Thoracic aorta (tissue), 2 donors: ENCODE measurements at places on chromosomes 6 and 20. TPM values are rescaled to one million over a fixed set of nuclear protein-coding genes. Genes with fewer than 3 reads are reported as not detected.

The PRRT1 gene
- 6.8 TPM for total RNA-seq

The MDC1 gene
- total RNA-seq, result 16.6 TPM

The FAM83C gene
- total RNA-seq, result not detected

The ULBP3 gene
- total RNA-seq, result 0.78 TPM

- H3K27ac ChIP-seq, result no peak overlapping the region
- no peaks in the 10 kb centered on the region for H3K27me3 ChIP-seq
- H3K4me3 ChIP-seq, result no peak overlapping the region
- H3K36me3 ChIP-seq, result no peaks in the 10 kb centered on the region
- DNase-seq, result no peak
- H3K4me1 ChIP-seq, result no peaks in the 10 kb centered on the region
These were observed 6.1 kb downstream of the TRIM10 start for GRCh38 chr6:30154709-30155519.

DNA sequence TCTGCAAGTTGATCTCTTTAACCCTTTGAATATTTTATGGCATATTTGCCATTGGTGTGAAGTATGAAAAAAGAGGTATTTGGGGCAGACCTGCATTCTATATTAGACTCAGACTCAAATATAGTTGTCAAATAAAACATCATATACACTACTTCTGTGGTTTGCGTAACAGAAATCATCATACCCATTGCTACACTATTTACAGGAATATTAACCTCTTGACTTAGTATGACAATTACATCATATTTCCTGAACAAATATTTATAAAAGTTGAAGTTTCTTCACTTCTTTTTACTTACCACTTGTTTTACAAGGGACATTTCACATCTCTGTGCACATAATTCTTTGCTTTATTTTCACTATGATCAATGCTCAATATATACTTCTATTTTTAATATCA is 206.0 kb downstream of the HAO1 start:
- H3K4me1 ChIP-seq, result no peaks in the 10 kb centered on the region
- no peaks in the 10 kb centered on the region for H3K36me3 ChIP-seq
- no peak overlapping the region for H3K27ac ChIP-seq
- no peak for DNase-seq
- no peak overlapping the region for H3K4me3 ChIP-seq

GRCh38 chr20:56032251-56032650 is 26.9 kb upstream of the CBLN4 start:
- no peaks in the 10 kb centered on the region for H3K36me3 ChIP-seq
- no peak overlapping the region for H3K27ac ChIP-seq
- H3K4me1 ChIP-seq, result no peaks in the 10 kb centered on the region
- no peaks in the 10 kb centered on the region for H3K27me3 ChIP-seq

The ARFGEF3 gene
- total RNA-seq, result 1.1 TPM

DNA sequence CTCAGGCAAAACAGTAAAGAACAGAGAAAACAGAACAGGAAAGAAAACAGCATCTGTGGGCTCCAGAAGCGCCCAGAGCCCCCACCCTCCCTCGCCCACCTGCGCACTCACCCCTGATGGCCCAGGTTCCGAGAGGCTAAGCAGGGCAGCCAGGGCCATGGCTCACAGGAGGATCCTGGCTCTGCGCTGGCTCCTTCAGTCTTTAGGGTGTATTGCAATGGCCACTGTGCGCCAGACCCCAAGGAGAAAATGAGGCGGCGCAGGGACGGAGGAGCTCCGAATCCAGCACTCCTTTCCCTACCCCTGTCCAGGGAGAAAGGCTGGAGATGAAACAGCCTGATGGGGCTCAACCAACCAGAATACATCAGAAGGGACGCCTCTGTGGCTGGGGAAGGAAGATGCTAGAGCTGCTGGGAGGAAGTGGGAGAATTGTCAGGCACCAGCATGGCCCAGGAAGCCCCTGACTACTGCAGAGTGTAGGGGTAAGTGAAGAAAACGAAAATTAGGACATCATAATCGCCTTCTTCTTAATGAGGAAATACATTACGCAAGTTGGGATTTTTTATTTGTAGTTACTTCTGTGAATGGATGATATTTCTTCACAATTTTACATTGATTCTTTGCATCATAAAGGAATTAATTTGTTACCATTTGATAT is 49.0 kb downstream of the COL11A2 start:
- DNase-seq, result no peak
- no peaks in the 10 kb centered on the region for H3K36me3 ChIP-seq
- H3K27ac ChIP-seq, result no peak overlapping the region
- no peaks in the 10 kb centered on the region for H3K4me1 ChIP-seq
- H3K4me3 ChIP-seq, result no peak overlapping the region

GRCh38 chr6:71406865-71407860 is 118.6 kb downstream of the OGFRL1 start:
- DNase-seq, result no peak
- no peak overlapping the region for H3K4me3 ChIP-seq
- peaks cover 63% of the 10 kb centered on the region for H3K4me1 ChIP-seq
- no peak overlapping the region for H3K27ac ChIP-seq
- H3K36me3 ChIP-seq, result no peaks in the 10 kb centered on the region

GRCh38 chr6:122995921-122996793 is at the start of gene CLVS2:
CLVS2 (plus strand) TSS chr6:122996235; CDS start chr6:122997778, 1,543 bp downstream.
- DNase-seq, result no peak
- peaks cover 4% of the 10 kb centered on the region for H3K4me1 ChIP-seq
- peak within 1 kb of the TSS; percentile 64 for H3K4me3 ChIP-seq
- peaks cover 7% of the 10 kb centered on the region for H3K27me3 ChIP-seq
- H3K27ac ChIP-seq, result no peak within 1 kb of the TSS

The NKAPL gene
- total RNA-seq, result 1.1 TPM

The TREM2 gene
- 9.8 TPM for total RNA-seq

GRCh38 chr6:87407561-87407900 is 241 bp upstream of the CFAP206 start:
- H3K27ac ChIP-seq, result peak overlapping the region; percentile 51
- no peak for DNase-seq
- no peaks in the 10 kb centered on the region for H3K27me3 ChIP-seq
- H3K36me3 ChIP-seq, result no peaks in the 10 kb centered on the region

The FAM83B gene
- total RNA-seq, result not detected

DNA sequence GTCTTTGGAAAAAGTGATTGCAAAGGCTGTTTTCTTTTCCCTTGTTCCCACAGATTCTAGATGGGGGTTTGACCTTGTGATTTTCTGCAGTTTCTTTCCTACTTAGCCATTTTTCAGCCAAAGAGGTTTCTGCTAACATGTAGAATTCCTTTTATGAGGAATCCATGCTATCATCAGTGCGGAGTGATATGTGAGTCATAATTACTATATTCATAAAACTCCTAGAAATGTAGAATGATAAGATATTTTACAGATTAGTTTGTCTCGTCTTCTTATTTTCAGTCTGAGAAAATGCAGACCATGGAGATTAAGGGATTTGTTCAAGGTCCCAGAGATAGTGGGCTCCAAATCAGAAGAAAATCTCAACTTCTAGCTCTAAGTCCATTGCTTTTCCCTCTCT is 98.6 kb downstream of the KCNQ5 start:
- no peak overlapping the region for H3K4me3 ChIP-seq
- no peak overlapping the region for H3K27ac ChIP-seq
- H3K36me3 ChIP-seq, result no peaks in the 10 kb centered on the region
- H3K27me3 ChIP-seq, result no peaks in the 10 kb centered on the region

DNA sequence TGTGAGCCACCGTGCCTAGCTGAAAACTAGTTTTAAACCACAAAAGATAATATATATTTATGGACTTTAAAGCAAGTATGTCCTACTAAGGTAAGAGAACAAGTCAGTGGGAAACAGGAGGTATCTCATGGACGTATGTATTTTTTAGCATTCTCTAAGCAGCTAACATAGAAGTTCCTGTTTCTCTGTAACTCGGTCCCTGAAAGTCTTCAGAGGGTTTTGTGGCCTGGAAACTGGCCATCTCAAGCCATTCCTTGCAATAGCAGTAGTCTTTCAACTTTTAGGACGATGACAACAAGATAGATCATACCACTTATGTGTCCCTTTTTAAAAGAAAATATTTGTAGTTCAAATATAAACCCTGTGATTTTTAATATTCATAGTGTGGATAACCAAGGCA is 95.6 kb upstream of the RALGAPA2 start:
- H3K27me3 ChIP-seq, result no peaks in the 10 kb centered on the region
- H3K4me1 ChIP-seq, result no peaks in the 10 kb centered on the region
- H3K36me3 ChIP-seq, result no peaks in the 10 kb centered on the region
- no peak overlapping the region for H3K4me3 ChIP-seq
- H3K27ac ChIP-seq, result no peak overlapping the region
- no peak for DNase-seq

DNA sequence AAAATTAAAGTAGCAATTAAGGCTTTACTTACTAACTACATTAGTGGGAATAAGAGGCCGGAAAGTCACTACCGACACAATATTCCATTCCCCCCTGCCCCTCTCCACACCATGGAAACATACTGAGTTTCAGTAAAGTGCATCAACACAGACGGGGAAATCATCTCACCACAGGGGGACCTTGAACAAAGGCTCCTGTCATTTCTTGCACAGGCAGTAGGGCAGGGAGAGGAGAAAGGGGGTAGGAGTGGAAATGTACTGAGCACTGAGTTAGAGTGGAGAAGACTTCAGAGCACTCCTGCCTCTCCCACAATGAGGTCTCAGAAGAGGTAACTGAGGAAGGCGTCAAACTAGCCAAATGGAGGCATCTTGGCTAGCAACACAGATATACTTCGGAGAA is 1426.9 kb upstream of the EYS start:
- DNase-seq, result no peak
- no peak overlapping the region for H3K4me3 ChIP-seq
- no peaks in the 10 kb centered on the region for H3K4me1 ChIP-seq
- no peaks in the 10 kb centered on the region for H3K36me3 ChIP-seq
- H3K27ac ChIP-seq, result no peak overlapping the region
- H3K27me3 ChIP-seq, result no peaks in the 10 kb centered on the region

The GHRH gene
- total RNA-seq, result not detected

The HACE1 gene
- 17.0 TPM for total RNA-seq

GRCh38 chr20:53926428-53927028 is 143.9 kb downstream of the BCAS1 start:
- H3K27ac ChIP-seq, result peak overlapping the region; percentile 21
- no peaks in the 10 kb centered on the region for H3K27me3 ChIP-seq
- H3K4me1 ChIP-seq, result peaks cover 21% of the 10 kb centered on the region

DNA sequence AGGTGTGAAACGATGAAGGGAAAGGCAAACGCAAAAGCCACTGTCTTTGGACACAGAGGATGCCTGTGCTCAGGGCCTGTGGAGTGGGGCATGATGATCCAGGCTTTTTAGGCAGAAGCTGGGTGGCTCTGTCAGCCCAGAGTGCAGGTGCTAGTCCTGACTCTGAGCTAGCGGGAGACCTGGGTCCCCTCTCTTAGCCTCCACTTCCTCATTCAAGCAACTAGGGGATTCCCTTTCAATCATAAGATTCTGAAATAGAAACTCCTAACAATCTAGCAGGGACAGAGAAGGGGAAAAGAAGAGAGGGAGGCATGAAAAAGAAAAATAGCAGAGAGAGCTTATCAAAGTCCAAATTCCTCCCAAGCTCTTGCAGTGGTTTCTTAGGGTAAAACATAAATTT is 7.6 kb upstream of the HIVEP2 start:
- no peaks in the 10 kb centered on the region for H3K27me3 ChIP-seq
- no peak overlapping the region for H3K27ac ChIP-seq
- DNase-seq, result no peak
- H3K4me3 ChIP-seq, result no peak overlapping the region
- H3K4me1 ChIP-seq, result no peaks in the 10 kb centered on the region
- no peaks in the 10 kb centered on the region for H3K36me3 ChIP-seq

DNA sequence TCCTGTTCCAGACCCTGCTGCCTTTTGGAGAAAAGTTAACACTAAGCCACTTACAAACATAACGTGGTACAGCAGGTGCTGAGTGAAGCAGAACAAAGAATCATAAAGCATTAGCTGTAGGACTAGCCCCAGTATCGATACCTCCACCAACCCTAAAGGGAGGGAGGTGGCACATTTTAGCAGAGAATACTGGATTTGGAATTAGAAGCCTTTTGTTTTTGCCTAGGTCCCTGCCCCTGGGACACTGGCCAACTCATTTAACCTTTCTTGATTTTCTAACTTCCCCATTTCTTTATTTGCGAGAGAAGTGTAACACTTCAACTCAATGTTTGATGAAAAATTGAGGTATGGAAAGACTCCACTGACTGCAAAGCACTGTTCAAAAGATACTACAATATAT is 93.5 kb downstream of the B3GAT2 start:
- H3K27ac ChIP-seq, result no peak overlapping the region
- no peaks in the 10 kb centered on the region for H3K36me3 ChIP-seq
- DNase-seq, result no peak
- no peaks in the 10 kb centered on the region for H3K27me3 ChIP-seq
- no peaks in the 10 kb centered on the region for H3K4me1 ChIP-seq
- H3K4me3 ChIP-seq, result no peak overlapping the region

GRCh38 chr6:109799664-109800063 is 108.6 kb downstream of the FIG4 start:
- no peaks in the 10 kb centered on the region for H3K27me3 ChIP-seq
- H3K4me3 ChIP-seq, result no peak overlapping the region
- no peaks in the 10 kb centered on the region for H3K36me3 ChIP-seq

The ACSS1 gene
- 26.0 TPM for total RNA-seq

The APMAP gene
- total RNA-seq, result 38.4 TPM

The GFRAL gene
- total RNA-seq, result not detected

The AHCY gene
- total RNA-seq, result 71.8 TPM

The GMDS gene
- total RNA-seq, result 87.8 TPM

DNA sequence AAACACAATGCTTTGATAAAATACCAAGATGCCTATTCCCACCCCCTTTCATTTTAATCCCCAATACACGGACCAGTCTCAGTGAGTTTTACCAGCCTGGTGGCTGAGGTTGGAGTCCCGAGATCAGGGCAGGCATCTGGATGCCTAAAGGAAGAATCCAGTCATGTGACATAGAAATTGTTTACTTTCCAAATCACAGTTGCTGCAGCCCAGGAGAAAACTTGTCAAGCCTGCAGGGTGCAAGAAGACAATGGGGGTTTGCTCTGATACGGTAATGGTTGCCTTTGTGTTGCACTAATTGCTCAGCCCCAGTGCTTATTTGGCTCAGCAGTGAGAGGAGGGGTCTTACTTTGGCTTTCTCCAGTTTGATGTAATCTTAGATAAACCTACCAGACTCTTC is 308.5 kb upstream of the POU3F2 start:
- H3K27ac ChIP-seq, result no peak overlapping the region
- DNase-seq, result no peak
- no peaks in the 10 kb centered on the region for H3K27me3 ChIP-seq

- H3K4me1 ChIP-seq, result no peaks in the 10 kb centered on the region
- DNase-seq, result no peak
- H3K27ac ChIP-seq, result no peak overlapping the region
- H3K36me3 ChIP-seq, result peaks cover 10% of the 10 kb centered on the region
- no peaks in the 10 kb centered on the region for H3K27me3 ChIP-seq
These were observed 14.5 kb downstream of the GNL1 start for GRCh38 chr6:30541515-30542403.

The ADGRG6 gene
- total RNA-seq, result 6.8 TPM

GRCh38 chr6:105907301-105907700 is 178.8 kb upstream of the PRDM1 start:
- H3K36me3 ChIP-seq, result no peaks in the 10 kb centered on the region
- no peak for DNase-seq
- H3K4me3 ChIP-seq, result no peak overlapping the region
- H3K27me3 ChIP-seq, result no peaks in the 10 kb centered on the region

DNA sequence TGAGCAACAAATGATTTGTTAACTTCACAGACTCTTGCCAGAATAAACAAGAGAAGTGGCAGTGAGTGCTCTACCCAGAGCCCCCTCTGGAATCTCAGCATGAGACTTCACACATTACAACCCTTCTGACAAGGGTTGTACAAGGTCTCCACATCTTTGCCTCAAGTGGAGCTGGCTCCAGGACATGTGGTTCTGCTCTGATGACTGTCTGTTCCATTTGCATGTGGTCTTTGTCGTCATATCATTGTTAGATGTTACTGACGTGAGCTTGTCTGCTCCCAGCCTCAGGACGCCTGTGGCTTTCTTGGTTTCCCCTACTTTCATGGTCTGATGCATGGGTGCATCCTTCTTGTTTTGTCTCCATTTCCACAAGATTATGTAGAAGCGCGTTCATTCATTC is 115.0 kb downstream of the SLC24A3 start:
- peaks cover 7% of the 10 kb centered on the region for H3K4me1 ChIP-seq
- H3K27me3 ChIP-seq, result no peaks in the 10 kb centered on the region
- no peak for DNase-seq

The THBD gene
- total RNA-seq, result 106 TPM
